ENCODE measurements at places on chromosomes 16 and 17.

GRCh38 chr16:68387301-68387700, 61.0 kb downstream of the SMPD3 start:
- DNase-seq: no peak

DNA sequence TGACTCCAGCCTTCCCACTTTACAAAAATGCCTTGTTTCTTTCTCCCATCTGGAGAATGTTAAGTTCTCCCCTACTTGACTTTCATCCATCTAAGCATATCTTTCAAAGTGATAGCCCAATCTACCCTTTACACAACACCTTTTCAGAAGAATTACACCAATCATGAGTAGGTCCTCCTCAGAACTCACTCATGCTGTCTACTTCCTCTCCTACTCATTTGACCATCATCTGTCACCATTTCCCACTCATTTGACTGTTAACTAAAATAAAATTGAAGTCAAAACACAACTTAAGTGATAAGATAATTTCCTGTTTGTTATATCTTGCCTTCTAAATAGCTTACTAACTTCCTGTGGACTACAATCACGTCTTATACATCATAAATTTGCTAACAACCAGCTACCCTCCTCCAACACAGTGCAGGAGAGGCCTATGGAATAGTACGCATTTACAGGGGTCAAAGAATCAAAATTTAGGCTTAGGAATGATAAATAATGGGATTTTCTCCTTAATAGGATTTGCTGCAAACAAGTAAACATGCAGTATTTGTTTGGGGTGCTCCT, 16.1 kb downstream of the KCNJ16 start:
- no peak for DNase-seq

DNA sequence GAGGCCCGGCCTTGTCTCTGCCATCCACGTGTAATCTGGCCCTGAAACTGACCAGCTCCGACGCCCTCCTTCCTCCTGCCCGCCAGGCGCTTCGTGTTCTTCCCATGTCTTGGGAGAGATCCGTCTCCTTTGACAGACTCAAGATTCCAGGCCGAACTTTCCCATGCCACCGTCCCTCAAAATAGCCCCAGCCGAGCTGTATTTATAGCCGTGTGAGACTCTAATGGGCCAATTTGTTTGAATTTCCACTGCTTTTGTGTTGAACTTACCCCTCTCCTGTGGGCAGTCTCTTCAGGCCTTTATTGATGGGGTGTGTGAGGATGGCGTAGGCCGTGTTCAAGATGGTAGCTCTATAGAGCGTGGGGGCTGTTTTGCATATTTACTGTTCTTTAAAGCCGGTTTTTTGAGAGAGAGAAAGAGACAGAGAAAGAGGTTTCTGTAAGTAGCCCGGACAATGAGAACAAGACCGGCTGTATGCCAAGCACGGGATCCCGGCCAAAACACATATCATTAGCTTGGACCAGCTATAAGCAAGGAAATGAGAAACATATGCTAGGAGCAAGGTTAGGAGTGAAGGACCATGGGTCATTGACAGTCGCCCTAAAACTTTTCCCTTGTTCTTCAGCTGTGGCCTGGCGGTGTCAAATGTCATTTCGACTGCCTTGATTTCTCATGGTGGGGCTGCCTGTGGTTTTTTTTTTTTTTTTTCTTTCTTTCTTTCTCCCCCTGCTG, 124.5 kb upstream of the ZFHX3 start:
- DNase-seq: no peak

DNA sequence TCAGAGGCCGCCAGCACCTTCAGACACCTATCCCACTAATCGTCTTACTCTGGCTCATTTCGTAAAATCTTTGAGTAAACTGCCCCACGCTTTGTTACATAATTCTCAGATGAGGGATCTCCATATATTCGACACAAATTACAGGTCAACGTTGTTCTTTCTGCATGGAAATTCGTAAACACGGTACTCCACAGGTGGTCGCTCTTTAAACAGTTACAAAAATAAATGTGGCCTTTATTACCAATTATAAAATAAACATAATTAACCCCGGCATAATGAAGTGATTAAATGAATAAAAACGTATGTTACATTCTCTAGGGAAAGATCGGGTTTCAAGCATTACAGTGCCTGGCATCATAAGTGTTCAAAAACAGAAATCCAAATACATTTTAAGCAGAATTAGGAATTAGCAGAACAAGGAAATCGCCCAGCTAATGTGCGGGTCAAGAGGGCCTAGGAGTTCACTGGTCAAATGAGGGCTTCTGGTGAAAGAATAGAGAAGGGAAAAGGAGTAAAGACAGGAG, 943 bp upstream of the PIP4K2B start:
- DNase-seq: no peak

DNA sequence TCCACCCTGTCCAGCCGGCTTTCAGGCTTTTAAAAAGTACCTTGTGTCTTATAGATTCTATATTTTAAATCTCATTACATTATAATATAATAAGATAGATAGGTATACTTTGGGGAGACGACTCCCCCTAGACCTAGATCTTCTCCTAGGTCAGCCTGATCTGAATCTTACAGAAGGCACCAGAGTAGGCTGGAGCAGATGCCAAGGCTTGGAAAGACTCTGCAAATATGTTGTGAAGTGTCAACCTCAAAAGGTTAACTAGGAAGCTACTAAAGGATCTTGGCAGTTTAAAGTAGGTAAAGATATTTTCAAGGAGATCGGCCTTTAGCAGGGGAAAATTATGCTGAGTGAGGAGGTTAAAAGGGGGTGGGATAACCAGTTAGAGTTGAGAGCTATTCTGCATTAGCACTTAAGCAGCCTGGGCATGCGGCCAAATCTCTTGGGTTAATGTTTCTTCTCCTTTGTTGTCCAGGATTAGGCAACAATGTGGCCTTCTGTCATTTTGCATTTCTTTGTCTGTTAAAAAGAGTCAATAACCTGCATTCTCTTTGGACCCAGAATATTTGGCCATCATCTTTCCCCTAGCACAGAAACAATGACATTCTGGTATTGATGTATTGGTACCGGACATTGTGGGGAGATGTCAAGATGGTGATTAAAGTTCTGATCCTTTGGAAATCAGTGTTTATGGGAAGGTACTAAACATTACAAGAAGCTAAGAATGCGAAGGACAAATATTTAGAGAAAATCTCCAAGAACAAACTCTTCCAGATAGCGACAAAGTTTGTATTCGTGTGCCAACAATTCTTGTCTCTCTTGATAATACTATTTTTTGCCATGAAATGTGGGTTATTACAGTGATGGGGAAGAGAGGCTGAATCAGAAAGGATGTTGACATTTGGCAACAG, 51.2 kb upstream of the DHX40 start:
- DNase-seq: no peak
